Amniotic epithelial cell (primary cell): ENCODE measurements at places on chromosomes 4 and X.

DNA sequence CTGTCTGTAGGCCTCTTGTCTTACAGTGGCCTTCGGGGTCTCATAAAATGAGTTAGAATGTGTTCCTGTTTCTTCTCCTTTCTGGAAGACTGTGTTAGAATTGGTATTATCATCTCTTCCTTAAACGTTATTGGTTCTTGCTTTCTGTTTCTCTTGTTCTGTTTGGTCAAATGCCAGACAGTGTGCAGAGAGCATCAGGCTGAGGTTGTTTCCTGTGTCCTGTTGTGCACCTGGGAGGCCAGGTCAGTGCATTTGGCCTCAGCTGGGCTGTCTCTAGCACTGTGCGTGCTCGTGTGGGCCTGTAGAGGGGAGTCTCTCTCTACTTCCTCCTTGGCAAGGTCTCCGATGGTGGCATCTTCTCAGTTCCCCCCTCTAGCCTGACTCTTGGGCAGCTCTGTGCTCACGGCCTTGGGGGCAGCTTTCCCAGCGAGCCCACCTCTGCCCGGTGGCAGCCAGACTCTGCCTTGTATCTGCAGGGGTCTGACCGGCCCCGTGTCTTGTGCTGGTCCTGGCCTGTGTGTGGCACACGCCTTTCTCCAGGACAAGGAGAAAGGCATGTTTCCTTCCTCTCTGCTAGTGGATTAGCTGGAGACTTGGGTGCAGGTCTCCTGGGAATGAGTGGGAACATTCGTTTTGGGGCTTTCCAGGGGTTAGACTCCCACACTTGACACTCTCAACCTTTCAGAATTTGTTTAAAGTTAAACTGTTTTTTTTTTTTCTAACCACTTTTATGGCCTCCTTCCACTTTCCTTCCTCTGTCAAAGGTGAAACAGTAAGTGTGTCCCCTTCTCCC is 62.3 kb downstream of the FAM193A start:
- no peak for DNase-seq

DNA sequence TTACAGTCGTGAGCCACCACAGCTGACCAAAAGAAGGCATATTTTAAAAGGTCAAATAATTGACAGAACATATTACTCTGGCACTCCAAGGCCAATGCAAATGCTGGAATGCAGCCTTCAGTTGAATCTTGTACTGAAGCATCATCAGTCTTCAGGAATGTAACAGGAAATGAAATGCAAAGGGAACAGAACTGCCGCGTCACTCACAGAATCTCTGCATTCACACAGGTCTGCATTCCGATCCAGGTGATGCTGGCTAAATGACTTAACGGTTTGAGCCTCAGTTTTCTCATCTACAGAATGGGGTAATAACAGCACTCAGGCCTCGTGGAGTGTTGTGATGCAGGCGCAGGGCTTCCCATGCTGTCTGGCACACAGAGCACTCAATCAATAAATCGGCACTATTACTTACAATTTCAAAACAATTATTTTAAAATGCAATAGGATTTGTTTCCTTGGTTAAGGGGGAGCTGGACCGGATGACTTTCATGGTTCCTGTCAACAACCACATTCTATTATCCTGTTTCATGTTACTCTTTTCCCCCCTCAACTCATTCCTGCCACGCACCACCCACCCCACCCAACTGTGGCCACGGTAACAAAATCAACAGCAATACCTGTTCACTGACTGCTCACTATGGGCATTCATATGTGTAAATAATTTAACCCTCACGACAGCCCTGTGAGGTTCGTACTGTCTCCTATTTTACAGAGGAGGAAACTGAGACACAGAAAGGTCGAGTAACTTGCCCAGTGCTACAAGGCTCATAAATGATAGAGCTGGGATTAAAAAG is 32.4 kb downstream of the IGFBP7 start:
- DNase-seq, result peak; percentile 84

GRCh38 chr4:83708500-83709175 is 172.7 kb downstream of the GPAT3 start:
- no peak for DNase-seq

DNA sequence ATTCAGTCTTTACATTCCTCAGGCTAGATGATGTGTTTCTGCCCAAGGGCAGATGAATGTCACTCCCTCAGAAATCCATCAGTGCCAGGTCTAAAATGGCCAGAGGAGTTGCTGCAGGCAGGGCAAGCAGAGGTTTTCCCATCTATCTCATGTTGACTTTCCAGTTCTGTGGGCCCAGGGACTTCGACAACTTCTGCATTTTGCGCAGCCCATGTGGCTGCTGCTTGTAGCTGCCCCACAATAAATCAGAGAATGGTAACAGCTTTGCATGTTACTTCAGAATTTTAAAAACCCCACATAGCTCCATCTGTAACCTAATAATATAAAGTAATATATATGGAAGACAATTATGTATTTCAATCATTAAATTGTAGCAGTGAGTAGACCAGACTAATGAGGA is 1367.7 kb upstream of the AGA start:
- no peak for DNase-seq
